ENCODE measurements at places on chromosomes 3 and 15.

DNA sequence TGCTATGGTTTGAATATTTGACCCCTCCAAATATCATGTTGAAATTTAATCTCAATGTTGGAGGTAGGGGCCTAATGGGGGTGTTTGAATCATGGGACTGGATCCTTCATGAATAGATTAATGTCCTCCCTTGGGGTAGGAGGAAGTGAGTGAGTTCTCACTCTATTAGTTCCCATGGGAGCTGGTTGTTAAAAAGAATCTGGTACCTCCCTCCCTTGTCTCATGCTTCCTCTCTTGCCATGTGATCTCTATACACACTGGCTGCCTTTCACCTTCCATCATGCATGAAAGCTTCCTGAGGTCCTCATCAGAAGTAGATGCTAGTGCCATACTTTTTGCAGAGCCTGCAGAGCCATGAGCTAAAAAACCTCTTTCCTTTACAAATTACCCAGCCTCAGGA lies 177.7 kb upstream of the MCTP2 start:
- DNase-seq: no peak

DNA sequence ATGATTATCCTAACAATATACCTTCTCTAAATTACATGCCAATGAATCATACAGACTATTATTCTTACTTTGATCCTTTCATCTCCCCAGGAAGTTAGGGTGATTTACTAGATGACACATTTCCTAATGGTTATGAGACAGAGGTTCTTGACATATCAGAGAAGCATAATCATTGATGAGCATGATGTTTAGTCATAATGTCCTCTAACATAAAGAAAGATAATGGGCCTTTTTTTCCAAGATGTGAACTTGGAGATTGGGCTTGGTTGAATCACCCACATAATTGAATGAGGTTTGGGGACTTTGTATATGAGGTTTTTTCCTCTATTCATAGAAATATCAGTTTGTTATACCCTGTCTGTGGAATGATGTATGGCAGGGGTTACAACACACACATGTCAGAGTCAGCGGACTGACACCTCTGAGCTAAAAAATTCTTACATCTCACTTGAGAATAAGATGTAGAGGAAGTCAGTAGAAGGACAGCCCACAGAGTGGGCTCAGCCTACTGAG lies 69.7 kb upstream of the DCBLD2 start:
- no peak for DNase-seq

DNA sequence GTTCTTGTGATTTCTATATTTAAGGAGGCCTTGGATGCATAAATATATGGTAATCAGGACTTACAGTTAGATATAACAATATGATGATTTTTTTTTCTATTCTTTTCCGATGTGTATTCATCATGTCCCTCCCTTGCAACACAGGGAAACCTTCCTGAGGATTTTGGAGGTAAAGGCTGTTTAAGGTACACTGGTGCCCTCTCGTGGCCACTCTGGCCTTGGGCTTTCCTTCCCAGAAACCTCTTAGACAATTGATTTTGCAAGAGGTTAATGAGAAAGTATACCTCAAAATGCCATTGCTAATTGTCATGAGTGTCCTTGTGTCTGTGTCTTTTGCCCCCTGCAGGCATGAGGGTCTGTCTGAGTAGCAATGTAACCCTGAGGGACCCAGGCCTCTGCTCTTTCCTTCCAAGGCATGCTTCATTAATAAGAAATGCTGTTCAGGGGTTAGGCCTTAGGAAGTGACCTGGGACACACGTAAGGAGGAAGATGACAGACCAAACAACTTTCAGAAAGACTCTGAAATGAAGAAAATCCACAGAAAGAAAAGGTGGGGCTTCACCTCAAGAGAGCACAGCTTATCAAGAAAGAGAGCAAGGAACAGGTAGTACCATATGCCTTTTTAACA lies 70.3 kb upstream of the PPP2R3A start:
- peak; percentile 41 for DNase-seq

DNA sequence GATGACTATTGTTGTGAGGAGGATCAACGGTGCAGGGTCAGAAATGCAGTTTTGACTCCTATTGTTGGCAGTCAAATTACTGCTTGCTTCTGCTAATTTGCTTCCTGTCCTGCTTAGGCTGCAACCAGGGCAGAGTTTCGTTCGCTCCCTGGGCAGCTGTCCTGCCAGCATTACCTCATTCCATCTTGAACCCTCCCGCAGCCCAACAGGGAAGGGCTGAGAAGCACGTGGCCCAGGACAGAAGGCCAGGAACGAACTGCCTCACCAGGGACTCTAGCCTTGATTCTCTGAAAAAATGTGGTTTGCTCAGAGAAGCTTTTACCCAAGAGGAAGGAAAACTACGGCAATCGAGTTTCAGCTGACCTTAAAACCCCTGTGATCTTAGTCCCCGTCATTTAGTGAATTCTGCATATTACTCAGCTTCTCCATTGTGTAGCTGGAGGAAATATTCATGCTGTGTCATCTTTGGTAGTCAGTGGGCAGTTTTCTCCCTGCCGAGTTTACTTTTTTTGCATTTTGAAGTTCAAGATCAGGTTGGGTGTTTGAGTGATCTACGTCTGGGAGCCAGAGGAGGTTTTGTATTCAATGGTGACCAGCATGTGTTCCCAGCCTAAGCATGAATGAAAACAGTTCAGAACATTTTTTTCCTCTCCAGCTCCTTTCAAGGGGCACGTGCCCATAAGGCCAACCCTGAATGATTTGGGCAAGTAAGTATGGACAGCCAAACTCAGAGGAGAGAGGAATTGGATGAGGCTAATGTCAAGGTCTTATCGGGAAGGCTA lies 23.0 kb downstream of the TLNRD1 start:
- no peak for DNase-seq

GRCh38 chr3:185207481-185207880 lies 46.4 kb downstream of the EHHADH start:
- no peak for DNase-seq
